ENCODE measurements at places on chromosomes 7 and 10.

DNA sequence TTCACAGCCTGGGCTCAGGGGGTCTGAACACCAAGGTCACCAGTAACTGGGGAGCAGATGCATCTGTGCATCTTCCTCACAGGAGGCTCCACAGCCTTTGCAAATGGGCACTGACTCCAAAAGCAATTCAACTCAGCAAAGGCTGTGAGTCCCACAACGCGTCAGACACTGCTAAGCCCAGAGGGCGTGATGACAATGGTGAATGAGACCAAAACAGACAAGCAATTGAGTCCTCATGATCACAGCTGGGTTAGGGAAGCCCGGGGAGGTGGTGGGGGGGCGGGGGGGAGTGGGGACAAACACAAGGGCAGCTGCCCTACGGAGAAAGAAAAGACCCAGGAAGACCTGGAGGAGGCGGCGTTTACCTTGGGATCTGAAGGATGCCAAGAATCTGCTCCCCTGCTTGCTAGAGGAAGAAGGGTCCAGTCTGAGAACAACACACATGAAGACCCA, 61.6 kb upstream of the RNF32 start:
- H3K4me1 ChIP-seq, result no peaks in the 10 kb centered on the region
- no peak overlapping the region for H3K4me3 ChIP-seq
- no peak for DNase-seq
- H3K36me3 ChIP-seq, result no peaks in the 10 kb centered on the region

- no peaks in the 10 kb centered on the region for H3K4me1 ChIP-seq
- H3K27ac ChIP-seq, result no peak overlapping the region
- no peak for DNase-seq
- no peaks in the 10 kb centered on the region for H3K27me3 ChIP-seq
- H3K4me3 ChIP-seq, result no peak overlapping the region
- H3K36me3 ChIP-seq, result no peaks in the 10 kb centered on the region
Measured at GRCh38 chr10:114308531-114309363, 69.7 kb downstream of the VWA2 start.

GRCh38 chr7:129902788-129903422, 49.9 kb downstream of the UBE2H start:
- DNase-seq, result no peak
- no peaks in the 10 kb centered on the region for H3K4me1 ChIP-seq
- no peak overlapping the region for H3K4me3 ChIP-seq
- no peaks in the 10 kb centered on the region for H3K27me3 ChIP-seq

- H3K4me3 ChIP-seq, result no peak overlapping the region
- H3K4me1 ChIP-seq, result peaks cover 7% of the 10 kb centered on the region
- H3K27me3 ChIP-seq, result no peaks in the 10 kb centered on the region
- H3K27ac ChIP-seq, result no peak overlapping the region
- no peaks in the 10 kb centered on the region for H3K36me3 ChIP-seq
Measured at GRCh38 chr10:76301211-76301610, 869.8 kb downstream of the LRMDA start.

- no peak overlapping the region for H3K27ac ChIP-seq
- H3K27me3 ChIP-seq, result no peaks in the 10 kb centered on the region
- DNase-seq, result no peak
- H3K36me3 ChIP-seq, result no peaks in the 10 kb centered on the region
Measured at GRCh38 chr10:84822931-84823630, 494.7 kb downstream of the CCSER2 start.
